ENCODE measurements at places on chromosomes 2 and 18.

DNA sequence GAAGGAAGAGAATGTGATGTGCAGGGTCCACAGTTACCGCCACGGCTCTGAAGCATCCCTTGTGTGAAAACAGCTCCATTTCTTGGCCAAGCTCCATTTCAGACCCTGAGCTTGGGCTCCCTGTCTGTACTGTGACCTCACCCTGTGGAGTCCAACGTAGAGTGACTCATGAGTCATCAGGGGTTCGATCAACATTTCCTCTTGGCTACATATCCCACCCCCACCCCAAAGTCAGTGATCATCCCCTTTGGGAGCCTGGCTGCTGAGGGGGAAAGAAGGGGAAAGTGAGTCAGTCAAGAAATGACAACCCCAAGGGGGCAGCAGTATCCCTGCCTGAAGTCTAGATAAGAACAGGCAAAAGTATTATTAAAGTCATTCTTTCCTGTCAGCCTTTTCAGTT lies 62.2 kb downstream of the PAPOLG start:
- DNase-seq: no peak

- DNase-seq: no peak
Measured at GRCh38 chr18:32998921-32999320, 226.1 kb upstream of the KLHL14 start.

DNA sequence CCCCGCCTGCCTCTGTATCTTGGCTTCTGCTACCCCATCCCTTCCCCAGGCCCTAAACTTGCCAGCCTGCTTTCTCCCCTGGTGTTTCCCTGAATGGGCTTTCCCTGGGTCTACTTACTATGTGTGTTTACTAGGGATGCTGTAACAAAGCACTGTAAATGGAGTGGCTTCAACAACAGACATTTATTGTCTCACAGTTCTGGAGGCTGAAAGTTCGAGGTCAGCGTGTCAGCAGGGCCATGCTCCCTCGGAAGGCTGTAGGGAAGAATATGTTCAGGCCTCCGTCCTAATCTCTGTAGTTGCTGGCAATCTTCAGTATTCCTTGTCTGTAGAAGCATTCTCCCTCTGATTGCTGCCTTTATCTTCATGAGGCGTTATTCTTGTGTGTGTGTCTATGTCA lies 113.6 kb downstream of the DDX1 start:
- no peak for DNase-seq

- DNase-seq: no peak
Measured at GRCh38 chr18:43882358-43883055, 605.2 kb upstream of the SYT4 start.

DNA sequence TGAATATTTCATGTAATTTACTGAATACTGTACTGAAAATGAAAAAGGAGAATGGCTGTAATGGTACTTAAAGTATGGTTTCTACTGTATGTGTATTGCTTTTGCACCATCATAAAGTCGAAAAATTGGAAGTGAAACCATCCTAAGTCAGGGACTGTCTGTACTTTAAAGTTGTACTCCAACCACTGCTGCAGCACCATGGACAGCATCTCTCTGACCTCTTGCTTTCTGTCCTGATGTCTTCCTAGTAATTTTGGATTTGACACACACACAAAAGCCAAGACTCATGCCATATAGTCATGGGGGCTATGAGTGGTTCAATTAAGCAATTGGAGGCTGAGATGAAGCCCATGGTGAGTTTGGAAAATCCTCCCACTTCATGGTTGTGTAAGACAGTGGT lies 256.3 kb upstream of the PKDCC start:
- no peak for DNase-seq

DNA sequence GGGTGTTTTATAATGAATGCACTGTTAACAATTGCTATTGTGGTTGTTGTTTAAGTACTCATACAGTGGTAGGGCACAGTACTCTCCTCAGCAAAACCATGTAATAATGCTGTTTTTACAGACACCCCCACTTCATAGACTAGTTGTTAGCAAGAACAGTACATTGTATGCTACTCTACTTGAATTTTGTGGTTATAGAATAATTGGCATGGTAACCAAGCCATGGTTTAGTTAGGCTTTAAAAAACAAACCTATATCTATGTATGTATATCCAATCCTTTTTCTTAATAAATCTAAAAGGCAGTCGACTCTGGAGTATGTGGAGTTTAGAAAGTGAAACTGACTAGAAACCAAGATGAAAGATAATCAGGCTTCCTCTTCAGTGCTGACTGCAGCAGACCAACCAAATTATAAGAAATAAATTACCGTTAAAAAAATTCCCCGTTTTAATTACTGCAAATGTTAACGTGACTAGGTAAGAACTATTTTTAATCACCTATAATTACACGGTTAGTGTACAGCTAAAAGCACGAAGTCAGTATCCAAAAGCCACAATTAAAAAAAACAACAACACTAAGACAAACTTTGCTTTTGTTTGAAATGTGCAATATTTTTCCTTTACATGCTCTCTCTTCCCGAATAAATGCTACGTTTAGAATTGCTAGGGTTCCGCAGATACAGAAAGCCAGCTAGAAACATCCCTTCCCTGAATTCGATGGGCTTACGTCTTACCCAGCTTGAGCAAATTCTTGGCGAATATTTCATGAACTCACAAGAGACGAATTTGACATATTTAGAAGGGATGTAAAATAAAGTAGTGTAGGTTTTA lies 113.3 kb upstream of the SERTAD2 start:
- no peak for DNase-seq

DNA sequence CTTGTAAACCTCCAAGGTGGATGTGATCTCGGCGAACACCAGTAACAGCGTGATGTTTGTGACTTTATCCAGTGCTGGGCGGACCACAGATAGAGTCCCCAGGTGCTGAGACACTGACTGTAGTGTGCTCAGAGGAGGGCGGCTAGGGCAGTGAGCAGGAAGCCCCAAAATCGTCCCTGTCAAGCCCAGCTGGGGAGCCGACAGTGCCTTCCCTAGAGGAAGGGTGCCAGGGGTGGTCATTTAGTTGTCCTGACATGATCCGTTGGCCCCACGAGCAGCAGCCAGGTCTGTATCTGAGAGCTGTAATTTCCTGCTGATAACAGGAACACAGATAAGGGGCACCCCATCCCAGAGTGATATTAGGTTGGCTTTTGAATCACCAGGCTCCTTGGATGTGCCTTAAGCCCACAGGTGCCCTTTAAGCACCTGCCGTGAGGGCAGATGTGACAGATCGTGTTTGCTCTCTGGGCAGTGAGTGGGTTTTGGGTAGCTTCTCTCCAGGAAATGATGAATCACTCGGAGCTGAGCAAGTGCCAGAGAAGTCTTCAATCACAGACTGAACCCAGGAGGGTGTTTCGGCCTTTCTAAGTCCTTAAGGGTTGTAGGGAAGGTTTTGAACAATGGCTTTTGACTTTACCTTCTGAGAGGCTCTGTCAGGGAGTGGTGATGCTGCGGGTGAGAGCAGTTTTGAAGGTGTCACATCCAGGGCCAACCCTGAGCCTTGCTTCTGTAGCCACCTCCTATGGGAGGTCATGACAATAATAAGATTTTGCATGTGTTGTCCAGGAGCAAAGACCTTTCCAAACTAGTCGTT lies 7.7 kb downstream of the LPIN1 start:
- DNase-seq: no peak

DNA sequence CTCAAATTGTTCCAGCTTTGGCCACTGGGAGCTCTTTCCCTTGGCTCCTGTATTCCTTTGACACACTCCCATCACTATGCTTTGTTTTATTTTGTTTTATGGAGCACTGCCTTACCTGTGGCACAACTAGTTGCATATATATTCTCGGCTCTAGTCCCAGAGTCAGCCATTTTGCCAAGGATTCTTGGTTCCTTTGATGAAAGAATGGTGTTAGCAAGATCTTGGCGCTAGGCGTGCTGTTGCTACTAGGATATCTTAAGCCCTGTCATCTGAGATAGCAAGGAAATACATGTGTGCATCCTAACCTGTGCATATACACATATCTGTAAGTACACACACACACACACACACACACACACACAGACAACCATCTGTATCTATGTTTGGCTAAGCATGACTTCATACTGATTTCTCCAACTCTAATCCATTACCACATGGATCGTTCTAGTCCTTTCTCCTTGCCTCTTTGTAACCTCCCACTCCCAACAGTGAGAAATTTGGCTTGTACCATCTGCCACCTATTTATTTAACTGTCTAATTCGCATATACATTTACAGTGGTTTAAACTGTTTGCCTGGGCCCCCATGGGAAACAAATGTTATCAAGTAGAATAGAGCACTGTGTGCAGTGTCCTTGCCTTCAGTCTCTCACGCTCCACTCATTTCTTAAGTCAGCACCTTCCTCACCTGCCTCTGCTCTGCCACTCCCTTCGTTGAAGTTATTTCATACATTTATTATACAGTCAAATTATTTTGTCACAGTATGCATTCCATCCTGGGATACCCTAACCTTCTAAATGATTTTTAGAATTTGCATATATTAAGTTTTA lies 137.5 kb upstream of the MAP3K20 start:
- no peak for DNase-seq

- no peak for DNase-seq
Measured at GRCh38 chr2:206160125-206160806, 571 bp downstream of the EEF1B2 start.

DNA sequence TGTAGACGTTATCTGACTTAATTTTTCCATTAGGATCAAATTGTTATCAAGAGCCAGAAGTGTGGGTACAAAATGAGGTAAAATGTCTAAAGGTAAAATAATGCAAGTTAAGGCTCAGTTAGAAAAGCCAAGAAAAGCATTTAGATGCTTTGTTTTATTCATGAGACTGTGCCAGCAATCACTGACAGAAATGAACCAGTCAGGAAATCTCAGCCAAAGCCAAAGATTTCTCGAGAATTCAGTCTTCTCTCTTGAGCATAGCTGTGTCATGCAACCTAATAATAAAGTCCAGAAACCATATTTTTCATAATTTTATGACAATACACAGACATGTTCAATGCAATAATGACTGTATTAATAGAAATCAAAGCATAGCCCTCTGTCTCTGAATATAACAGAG lies 43.5 kb upstream of the ZNF397 start:
- no peak for DNase-seq

GRCh38 chr2:71607151-71607889 lies 154.0 kb downstream of the DYSF start:
- peak; percentile 1 for DNase-seq

GRCh38 chr18:78727877-78728783 lies 251.5 kb upstream of the SALL3 start:
- DNase-seq: no peak
